ENCODE measurements at places on chromosomes 6 and 20.

- no peak for DNase-seq
These were observed 119.5 kb upstream of the CD93 start for GRCh38 chr20:23205611-23206041.

- DNase-seq: no peak
These were observed 21.3 kb upstream of the RREB1 start for GRCh38 chr6:7086488-7086887.

GRCh38 chr6:143528164-143528811 lies 16.8 kb upstream of the FUCA2 start:
- no peak for DNase-seq

DNA sequence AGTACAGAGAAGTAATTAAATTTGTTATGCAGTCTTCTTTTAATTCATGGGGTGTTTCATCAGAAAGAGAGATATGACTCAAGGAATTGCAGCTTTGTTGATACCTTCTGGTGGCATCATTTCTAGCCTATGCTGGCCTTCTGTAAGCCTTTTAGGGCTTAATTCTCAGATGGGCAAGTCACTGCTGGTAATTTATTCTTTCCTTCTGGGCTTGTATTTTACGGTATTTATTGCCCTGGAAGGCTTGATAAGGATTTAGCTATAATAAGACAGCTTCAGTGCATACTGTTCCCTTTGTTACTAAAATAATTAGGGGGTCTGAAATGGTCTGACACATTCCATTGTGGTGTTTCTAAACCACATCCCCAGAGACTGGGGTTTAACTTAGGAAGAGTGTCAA lies 57.9 kb upstream of the EMILIN3 start:
- DNase-seq: no peak

DNA sequence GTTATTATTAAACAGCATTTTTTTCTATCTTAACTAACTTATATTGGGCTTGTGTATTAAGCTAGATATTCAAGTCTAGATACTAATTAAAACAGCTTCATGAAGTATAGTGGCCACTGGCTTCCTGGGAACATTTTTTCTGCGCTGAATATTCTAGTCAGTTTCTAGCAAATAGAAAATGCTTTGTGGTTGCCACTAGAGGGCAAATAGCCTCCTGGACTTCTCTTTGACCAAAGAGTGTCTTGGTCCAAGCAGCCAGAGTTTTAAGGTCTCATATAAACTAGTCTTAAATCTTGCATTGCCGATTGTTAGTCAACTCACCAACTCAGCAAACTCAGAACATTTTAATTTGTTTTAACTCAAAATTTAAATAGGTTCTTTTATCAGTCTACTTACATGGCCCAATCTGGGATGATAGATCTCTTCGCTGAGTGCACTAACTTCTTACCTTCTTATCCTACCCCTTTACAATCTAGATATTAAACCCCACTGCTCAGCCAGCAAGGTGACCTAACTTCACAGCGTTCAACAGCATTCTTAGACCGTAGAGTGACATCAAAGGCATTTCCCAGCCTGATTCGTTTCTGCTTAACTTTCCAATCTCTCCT lies 24.6 kb upstream of the ID4 start:
- DNase-seq: no peak

GRCh38 chr6:100134297-100134696 lies 140.3 kb upstream of the MCHR2 start:
- no peak for DNase-seq

DNA sequence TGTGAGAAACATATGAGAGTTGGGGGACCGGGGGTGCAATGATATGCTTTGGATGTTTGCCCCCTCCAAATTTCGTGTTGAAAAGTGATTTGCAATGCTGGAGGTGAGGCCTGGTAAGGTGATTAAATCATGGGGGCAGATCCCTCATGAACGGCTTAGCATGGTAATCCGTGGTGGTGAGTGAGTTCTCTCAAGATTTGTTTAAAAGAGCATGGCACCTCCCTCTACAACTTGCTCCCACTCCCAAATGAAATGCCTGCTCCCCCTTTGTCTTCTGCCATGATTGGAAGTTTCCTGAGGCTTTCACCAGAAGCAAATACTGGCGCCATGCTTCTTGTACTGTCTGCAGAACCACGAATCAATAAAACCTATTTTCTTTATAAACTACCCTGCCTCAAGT lies 2.5 kb downstream of the DEK start:
- no peak for DNase-seq

DNA sequence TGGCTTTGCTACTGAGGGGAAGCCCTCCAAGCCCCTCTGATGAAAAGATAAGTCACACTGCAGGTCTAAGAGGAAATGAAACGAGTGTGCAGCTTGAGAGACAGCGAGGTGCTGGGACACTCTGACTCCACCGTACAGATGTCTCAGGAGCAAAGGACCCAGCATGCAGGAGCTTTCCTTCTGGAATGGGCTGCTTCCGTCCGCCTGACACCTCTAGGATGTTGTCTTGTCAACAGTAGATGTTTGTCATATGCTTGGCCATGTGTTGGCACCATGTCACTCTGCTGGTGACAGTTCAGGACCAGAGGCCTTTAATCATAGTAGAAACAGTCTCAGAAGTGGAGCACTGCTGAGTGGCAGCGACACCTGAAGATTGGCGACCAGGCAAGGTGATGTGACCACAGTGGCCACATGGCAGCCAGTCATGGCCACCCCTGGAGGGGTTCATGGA lies 46.7 kb downstream of the SLC24A3 start:
- no peak for DNase-seq

DNA sequence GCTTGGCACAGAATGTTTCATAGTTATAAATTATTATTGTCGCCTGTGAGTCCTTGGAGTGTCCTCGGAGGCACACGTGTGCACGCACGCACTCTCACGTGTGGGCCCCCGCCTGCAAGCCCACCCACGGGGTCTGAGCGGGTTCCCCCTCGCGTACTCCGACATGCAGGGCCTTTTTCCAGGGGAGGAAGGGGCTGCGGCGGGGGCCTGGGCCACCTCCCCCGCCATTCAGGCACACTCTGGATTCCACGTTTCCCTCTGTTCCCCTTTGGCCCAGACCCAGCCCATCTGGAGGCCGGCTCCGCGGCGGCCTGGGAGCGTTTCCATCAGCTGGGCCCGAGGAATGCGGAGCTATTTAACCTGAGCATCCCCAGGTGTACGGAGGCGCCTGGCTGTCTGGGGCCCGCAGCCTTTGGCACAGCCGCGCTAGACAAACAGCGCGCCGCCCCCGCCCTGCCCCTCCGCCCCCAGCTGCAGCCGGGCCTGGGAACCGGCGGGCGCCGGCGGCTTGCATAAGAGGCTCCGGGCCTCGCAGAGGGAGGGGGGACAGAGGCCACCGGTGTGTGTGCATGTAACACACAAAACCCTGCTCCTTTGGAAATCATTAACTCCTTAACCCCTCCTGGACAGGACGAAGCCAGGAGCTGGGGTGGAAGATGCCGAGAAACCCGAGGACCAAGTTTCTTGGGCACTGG lies 3.3 kb downstream of the ID1 start:
- no peak for DNase-seq

DNA sequence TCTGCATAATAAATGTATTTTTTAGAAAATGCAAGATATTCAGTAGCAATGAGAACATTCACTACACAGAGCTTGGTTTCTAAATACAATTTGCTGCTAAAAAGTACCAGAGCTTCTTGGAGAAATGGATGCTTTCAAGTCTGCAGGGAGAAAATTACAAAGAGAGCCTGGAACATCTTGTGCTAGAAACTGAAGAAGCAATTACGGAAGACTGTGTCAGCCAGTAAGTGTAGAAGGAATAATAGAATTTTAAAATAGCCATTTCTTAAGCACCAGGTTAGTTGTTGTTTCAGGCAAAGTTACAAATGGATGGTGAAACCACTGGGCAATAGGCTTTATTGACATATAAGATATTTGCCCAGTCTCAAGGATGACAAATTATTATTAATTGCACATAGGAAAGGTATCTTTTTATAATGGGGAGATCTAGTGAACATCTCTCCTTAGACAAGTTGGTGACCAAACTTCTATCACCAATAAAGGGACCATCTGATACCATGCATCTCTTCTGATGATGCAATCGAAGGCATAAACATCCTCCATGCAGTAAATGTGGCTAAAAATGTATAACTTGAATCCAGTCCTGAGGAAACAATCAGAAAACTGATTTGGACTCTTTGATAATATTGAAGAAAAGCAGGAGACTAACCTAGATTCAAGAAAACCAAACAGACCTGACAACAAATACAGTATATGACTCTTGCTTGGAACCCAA lies 81.7 kb downstream of the ARHGAP18 start:
- DNase-seq: no peak

- no peak for DNase-seq
These were observed 144.5 kb downstream of the SYCP2 start for GRCh38 chr20:59788811-59789397.

GRCh38 chr20:50632236-50632635 lies 59.1 kb downstream of the RIPOR3 start:
- no peak for DNase-seq

DNA sequence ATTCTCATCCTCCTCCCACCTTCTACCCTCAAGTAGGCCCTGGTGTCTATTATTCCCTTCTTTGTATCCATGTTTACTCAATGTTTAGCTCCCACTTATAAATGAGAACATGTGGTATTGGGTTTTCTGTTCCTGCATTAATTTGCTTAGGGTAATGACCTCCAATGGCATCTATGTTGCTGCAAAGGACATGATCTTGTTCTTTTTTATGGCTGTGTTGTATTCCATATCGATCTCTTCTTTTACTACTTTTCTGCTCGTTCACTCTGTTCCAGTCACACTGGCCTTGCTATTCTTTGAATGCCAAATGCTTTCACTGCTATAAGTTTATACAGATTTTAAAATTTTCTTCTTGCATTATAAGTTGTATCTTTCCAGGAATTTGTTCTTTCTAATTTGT lies 57.7 kb downstream of the RSPH3 start:
- DNase-seq: no peak

DNA sequence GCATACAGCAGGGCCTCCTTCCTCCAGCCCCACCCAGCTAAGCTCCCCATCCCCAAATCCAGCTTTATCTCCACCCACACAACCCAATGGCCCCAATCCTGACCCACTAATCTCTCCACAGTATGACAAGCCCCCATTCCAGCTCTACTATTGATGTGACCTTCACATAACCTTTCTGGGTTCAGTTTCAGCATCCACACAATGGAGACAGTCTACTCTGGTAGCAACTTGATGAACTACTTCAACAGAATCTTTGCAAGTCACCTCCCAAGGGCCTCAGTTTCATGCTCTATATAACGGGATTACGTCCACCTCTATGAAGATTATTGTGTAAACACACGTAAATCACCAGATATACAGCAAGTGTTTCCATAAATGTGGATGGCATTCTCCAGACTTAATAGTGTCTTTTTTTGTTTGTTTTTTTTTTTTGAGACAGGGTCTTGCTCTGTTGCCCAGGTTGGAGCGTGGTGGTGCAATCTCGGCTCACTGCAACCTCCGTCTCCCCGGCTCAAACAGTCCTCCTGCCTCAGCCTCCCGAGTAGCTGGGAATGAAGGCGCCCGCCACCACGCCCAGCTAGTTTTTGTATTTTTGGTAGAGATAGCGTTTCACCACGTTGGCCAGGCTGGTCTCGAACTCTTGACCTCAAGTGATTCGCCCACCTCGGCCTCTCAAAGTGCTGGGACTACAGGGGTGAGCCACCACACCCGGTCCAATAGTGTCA lies 1.4 kb downstream of the AHCY start:
- DNase-seq: no peak

DNA sequence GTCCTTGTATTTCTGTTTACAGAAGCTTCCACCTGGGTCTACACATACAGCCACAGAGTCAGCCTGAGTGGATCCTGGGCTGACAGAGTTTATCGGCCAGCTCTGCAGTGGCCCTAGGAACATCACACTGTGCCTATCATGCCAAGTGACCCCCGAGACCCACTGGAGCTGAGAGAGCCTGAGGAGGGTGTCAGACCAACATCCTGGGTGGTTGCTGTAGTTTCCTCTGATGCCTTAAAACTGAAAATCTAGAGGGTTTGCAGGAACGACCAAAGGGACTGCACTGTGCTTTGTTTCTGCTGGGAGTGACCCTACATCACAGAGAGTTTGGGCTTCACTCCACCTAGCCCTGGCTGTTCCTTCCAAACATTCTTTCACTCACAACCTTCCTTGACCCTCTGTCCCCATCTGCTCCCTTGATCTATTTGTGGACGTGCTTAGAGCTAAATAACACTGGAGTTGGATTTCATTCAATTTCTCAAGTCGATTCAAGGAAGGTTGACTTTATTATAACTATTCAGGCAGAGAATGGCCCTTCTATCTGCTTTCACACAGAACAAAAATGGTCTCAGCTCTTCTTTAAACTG lies 18.1 kb downstream of the MYLK4 start:
- no peak for DNase-seq

DNA sequence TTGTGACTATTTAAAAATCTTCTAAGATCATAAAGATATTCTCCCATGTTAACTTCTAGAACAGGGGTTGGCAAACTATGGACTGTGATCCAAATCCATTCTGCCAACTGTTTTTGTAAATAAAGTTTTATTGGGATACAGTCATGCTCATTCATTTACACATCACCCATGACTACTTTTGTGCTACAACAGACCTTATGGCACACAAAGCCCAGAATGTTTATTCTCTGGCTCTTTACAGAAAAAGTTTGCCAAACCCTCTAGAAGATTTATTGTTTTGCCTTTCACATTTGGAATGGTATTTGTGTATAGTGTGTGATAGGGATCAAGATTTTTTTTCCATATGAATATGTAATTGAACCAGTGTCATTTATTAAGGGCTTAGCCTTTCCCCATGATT lies 341.7 kb downstream of the CD83 start:
- no peak for DNase-seq

DNA sequence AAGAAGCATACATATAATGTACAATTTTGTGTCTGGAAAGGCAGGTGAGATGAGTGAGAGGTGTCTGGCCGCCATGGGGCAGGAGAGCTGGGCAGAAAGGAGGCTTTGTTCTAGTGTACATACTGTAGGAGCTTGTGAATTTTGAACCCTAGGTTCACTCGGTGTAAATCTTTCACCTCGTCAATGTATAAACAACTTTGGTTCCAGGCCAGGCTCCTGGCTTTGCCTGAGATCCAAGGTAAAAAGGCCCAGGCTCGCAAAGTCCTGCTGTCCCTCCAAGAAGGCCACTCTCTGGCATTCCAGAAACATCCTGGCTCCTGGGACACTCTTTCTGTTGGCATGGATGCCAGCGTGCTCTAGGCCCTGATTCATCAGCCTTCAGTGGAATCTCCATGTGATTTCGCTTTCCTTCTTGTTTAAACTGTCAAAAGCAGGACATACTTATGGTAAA lies 7.1 kb upstream of the SLC22A7 start:
- DNase-seq: no peak

DNA sequence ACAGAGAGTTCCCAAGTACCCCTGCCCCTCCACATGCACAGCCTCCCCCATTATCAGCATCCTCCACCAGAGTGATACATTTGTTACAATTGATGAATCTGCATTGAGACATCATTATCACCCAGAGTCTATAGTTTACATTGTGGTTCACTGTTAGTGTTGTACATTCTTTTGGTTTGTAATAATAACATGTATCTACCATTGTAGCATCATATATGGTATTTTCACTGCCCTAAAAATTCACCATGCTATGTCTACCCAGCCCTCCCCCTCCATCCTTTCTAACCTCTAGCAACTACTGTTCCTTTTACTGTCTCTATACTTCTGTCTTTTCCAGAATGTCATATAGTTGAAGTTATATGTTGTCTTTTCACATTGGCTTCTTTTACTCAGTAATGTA lies 273.9 kb upstream of the RNF217 start:
- no peak for DNase-seq
